ENCODE measurements at places on chromosomes 2 and 18.

- DNase-seq = no peak
These were observed 44.1 kb downstream of the TMEM163 start for GRCh38 chr2:134674687-134675086.

DNA sequence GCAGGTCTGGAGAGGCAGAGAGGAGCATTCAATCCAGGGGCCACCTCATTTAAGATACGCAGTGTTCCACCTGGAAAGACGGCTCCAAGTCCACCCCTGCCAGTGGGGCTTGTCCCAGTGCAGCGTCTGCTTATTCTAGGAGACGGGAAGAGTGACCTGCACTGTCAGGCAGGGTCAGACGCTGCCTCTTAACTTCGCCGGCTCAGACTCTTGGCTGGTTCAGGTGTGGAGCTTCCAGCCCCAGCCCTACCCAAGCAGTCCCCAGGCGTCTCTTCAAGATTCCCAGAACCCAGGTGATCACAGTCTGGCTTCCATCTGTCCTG lies 208.5 kb downstream of the TFCP2L1 start:
- no peak for DNase-seq

DNA sequence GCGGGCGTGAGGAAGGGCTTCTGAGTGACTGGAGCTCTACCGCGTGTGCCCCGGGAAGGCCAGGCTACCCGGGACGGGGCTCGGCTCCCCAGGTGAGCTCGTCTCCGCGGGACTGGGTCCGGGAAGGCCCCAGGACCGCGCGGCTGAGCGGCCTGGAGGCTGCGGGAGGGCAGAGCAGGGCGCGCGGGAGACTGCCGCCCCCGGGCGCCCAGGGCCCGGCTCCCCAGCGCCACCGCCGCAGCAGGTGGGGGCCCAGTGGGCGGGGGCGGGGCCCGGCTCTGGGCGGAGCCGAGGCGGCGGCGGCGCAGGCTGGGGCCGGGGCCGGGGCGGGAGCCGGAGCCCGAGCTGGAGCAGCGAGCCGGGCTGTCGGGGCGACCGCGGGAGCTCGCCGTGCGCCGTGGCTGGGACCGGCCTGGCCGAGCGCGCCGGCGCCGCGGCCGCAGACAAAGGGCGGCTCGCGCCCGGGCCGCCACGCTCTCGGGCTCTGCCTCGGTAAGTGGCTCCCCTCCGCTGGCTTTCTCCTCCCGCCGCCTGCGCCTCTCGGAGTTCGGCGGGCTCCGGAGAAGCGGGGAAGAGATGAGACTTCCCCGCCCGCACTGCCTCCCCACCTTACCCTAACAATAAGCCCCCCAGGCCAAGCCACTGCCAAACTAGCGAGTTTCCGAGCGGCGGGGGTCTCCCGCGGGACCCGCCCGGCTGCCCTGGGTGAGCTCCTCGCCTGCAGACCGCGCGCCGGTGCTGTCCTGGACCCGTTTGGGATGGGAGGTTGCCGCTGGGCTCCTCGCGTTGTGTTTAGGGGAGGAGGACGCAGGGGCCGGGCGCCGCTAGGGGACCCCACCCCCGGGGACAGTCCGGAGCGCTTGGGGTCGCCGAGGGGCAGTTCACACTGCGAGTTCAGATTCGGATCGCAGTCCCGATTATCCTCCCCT lies at the start of gene MAPK4:
Gene MAPK4, plus strand, starts transcription at position 336 of the 929 bp plus-strand sequence. CDS start 103,872 bp downstream, outside the sequence.
- DNase-seq = peak; percentile 50

DNA sequence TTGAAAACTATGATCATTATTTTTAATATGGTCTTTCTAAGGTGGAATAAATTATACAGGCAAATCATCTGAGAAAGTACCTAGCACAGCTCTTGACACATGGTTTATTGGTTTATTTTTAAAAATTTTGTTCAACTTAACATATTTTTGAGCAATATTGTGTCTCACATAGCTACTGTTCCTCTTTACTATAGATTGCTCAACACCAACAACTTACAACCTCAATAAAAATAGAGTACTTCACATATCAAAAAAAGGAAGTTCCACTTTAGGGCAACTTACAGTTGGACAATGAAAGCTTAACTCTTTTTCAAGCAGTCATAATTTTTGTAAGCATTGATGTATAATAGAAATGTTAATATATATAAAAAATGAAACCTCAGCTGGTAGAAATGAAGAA lies 440.9 kb upstream of the UBE2E3 start:
- DNase-seq = no peak

DNA sequence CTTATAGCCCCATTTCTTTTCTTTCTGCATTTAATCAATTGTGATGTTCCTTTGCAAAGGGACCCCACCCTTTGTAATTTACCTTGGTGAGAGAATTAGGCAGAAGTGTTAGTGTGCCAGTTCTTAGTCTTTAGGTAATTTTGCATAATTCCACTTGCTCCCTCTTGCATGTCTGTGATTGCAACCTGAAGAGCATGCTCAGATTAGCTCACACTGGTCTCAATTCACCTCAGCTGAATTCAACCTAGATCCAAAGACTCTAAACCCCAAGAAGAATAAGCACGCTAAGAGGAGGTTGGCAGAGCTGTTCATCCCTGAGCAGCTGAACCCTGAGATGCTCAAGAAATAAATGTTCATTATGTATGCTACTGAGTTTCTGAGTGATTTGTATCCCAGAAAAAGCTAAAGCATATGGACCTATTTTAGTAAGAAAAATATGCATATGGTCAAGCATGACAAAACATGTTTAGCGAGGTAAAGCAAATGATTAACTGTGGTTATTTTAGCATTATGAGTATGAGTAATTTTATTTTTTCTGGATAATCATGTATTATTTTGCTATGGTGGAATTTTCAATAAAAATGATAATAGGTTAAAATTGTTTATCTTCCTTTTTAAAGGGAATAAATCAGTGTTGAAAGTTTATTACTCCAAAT lies 299.2 kb upstream of the ZSWIM2 start:
- DNase-seq = no peak

- no peak for DNase-seq
These were observed 675.7 kb upstream of the NRXN1 start for GRCh38 chr2:51707625-51708024.

DNA sequence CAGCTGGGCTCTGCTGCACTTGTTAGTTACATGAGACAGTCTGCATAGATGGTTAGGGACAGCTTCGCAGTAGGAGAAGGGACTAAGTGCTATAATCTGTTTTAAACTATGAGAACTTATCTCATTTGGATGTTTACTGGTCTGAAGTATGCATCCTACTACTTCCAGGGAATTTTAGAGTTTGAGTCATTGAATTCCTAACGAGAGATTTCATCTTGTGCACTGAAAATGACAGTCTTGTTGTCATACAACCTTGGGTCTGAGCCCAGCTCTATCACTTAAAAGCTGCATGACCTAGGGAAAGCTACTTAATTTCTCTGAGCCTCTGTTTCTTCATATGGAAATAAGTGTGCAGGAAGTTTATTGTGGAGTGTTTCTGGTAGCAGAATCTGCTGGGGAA lies 78.4 kb downstream of the TRIM43 start:
- DNase-seq = no peak
